Activated naive CD4-positive, alpha-beta T cell treated with anti-CD3 and anti-CD28 coated beads for 36 hours (primary cell): ENCODE measurements at places on chromosomes 7 and 10.

- no peak for DNase-seq
Measured at GRCh38 chr10:120987359-120987758, 136.2 kb downstream of the WDR11 start.

GRCh38 chr7:157867685-157868305 is 531.0 kb downstream of the DNAJB6 start:
- no peak for DNase-seq

- no peak for DNase-seq
Measured at GRCh38 chr10:86167762-86168128, 198.8 kb downstream of the GRID1 start.

- DNase-seq, result no peak
Measured at GRCh38 chr10:76111986-76112825, 680.8 kb downstream of the LRMDA start.

DNA sequence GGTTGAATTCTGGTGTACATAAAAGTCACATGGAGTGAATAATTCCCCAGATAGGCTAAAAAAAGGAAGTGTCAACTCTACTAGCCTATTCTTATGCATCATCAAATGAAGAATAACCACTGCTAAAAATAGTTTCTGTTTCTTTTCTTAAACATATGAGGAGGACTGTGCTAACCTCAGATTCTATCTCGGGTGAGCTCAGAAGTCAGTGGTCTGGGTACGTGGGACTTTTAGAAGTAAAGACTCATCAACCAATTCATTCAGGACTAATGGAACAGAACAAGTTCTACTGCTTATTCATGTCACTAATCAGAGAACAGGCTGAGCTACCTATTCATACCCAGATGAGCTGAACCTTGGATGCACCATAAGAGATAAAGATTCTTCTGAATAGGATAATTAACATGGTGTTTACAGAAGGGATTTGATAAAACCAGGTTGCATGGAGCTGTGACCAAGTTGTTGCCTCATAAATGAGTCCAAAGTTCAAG is 9.5 kb upstream of the ASAH2 start:
- no peak for DNase-seq

DNA sequence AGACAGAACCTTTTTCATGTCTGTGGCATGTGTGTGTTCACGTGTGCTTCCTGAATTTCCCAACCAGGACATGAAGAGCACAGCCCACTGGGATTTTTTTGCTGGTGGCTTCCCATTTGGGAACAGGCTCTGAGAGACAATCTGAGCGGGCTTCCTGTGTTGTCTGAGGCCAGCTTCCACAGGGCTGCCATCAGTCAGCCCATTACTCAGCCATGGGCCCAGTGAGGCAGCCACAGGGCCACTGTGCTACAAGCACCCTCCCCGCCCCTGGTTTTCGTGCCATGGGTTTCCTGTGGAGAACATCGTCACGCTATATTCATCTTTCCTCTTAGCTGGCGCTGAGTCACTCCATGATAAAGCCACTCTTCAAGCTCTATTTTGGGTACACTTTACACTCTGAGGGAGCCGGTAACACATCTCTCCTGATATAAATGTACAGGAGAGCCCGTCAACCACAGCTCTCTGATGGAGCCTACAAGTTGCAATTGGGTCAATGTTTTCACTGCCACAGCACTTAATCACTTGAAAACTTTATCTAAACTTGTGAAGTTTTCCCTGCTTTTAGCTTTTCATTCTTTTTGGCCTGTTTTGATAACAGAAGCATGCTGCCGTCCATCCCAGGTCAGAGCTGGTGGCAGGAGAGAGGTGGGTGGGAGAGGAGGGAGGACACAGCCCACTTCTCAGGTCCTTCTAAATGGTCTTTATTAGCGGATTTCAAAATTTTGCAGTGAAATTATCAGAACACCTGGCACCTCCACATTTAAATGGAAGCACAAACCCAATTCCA is 96.9 kb downstream of the HIPK2 start:
- DNase-seq, result peak; percentile 91

DNA sequence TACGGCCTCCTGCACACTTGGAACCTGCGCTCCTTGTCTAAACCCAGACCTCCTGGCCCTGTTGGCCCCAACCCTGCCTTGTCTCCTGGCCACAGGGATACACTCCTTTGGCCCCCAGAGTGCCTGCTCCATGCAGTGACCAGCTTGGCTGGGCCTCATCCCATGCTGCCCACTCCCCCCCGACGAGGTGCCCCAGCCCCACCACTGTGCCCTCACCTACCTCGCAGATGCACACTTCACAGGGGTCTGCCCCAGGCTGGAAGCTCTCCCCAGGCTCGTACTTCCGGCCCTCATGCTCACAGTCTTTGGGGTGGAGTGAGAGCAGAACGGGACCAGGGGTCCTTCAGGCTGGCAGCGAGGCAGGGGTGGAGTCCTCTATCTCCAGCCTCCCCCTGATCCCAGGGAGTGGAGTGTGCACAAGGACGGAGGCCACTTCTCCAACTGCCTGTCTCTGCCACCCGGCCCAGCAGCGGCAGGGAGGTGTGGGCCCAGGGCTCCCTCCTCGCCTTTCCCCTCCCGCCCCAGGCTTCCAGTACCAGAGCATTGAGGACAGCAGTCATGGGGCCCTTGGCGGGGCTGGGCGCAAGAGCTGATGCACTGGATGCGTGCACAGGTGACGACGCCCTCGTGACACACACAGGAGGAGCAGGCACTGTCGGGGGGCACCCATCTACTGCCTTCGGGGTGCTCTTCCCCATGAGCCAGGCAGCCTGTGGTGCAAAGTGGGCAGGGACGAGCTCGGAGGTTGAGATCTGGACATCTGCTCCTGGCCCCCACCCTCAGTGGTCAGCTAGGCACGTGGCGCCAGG is 22.1 kb downstream of the ATP6V1F start:
- DNase-seq, result no peak
